ENCODE measurements at places on chromosomes 11 and 22.
A peak's percentile ranks its signal among the peaks of the same experiment; 100 is the strongest.

DNA sequence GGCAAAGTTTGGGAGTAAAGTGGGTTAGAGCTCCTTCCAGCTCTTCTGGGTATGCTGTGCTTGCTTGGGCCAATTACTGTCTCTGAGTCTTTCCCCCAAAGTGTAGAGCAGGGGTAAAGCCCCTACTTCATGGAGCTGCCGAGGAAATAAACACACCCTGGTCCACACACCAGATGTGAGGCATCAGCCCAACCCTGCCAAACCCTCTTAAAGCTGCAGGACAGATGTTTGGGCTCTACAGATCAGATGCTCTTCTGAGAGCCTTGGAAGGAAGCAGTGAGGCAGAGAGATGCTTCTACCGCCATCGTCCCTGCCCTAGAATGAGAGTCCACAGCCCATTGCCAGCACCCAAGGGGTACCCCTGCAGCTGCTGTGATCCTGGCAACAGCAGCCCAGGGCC lies 64.7 kb downstream of the ELFN2 start:
- no peak for DNase-seq

- DNase-seq: no peak
These were observed 1.3 kb downstream of the ACTN3 start for GRCh38 chr11:66548041-66548440.

GRCh38 chr11:61967924-61968757 lies 707 bp upstream of the FTH1 start:
- peak; percentile 26 for DNase-seq

GRCh38 chr11:130622141-130622542 lies 173.7 kb downstream of the ADAMTS15 start:
- DNase-seq: no peak

DNA sequence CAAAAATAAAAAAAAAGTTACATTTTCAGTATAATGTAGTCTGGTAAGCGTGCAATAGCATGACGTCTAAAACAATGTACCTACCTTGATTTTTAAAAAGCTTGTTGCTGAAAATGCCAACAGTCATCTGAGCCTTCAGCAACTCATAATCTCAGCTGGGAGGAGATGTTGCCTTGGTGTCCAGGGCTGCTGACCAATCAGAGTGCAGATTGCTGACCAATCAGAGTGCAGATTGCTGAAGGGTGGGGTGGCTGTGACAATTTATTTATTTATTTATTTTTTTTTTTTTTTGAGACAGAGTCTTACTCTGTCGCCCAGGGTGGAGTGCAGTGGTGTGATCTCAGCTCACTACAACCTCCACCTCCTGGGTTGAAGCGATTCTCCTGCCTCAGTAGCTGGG lies 17.8 kb downstream of the ZBED4 start:
- no peak for DNase-seq
